ENCODE measurements at places on chromosomes 1 and 21.

- no peak for DNase-seq
Observed at GRCh38 chr1:41152622-41153044, 89.5 kb downstream of the SCMH1 start.

GRCh38 chr1:14156543-14156942, 441.9 kb upstream of the KAZN start:
- DNase-seq, result no peak

GRCh38 chr21:42321845-42322244, 6.6 kb upstream of the TFF3 start:
- no peak for DNase-seq

DNA sequence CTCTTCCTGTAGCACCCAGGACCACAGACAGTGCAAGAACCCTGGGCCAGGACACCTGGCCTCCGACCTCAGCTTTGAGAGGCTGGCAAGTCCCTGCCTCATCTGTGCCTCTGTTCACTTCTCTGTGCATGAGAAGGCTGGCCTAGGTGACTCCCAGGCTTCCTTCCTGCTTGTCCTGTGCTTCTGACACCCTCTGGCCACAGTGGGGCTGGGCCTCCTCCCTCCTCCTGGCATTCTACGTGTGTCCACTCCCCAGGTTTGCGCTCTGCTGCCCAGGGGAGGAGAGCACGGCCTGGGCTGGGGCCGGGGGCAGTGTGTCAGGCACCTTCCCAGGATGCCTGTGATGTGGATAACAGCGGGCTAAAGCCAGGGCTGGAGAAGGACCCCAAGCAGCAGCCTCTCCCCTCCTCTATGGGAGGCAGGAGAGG, 30.3 kb upstream of the PKP1 start:
- DNase-seq, result peak; percentile 58

GRCh38 chr1:116722016-116722838, 32.0 kb upstream of the CD2 start:
- no peak for DNase-seq

GRCh38 chr1:181985281-181985680, 76.2 kb downstream of the ZNF648 start:
- DNase-seq, result no peak

GRCh38 chr1:41498804-41499203, 14.3 kb upstream of the EDN2 start:
- DNase-seq, result no peak

DNA sequence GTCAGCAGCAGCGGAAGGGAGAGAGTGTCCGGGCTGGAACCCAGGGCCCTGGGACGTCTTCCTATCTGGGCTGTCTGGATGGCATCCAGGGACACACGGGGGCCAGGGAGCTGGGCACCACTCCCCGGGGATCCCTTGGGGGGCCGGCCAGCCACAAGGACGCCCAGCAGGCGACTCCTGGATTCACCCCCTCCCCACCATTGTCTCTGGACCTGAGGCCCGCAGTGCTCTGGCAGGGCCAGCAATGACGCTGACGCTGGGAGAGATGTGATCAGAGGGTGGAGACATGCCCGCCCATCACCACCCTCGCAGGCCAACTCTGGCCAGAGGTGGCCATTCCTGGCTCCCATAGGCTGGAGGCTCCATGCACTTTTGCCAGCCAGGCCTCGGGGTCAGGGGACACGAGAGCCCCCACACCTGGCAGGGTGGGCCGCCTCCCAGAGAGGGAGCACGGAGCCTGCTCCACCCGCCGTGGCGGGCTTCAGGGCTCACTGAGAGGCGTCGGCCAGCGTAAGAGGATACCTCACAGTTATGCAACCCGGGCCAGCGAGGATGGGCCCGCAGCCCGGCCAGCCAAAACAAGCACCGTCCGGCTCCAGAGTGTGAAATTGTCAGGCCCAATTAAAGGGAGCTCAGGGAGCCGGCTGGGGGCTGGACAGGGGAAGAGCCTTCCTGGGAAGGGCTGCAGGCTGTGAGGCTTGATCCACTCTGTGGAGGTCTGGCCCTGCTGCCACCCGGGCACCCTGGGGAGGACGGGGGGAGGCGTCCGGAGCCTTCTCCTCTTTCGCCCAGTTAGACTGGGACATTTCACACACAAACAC, 10.3 kb downstream of the ACTRT2 start:
- DNase-seq, result peak; percentile 64

DNA sequence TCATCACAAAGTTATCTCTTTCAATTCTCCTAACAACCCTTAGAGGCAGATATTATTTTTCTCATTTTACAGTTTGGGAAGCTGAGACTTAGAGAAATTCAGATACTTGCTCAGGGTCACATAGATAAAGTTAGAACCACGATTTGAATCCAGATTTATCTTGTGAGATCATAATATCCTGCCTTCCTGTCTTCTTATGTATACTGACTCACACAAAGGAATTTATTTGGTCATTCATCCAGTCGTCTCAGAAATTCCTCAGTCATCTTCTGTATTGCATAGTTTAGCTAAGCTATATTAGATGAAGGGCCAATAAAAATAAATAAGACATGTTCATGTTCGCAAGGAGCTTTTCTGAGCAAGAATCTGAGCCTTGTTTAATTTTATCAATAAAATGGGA, 35.8 kb upstream of the RUNX1 start:
- no peak for DNase-seq

- no peak for DNase-seq
Observed at GRCh38 chr1:54706419-54706818, 9.2 kb upstream of the TTC4 start.

DNA sequence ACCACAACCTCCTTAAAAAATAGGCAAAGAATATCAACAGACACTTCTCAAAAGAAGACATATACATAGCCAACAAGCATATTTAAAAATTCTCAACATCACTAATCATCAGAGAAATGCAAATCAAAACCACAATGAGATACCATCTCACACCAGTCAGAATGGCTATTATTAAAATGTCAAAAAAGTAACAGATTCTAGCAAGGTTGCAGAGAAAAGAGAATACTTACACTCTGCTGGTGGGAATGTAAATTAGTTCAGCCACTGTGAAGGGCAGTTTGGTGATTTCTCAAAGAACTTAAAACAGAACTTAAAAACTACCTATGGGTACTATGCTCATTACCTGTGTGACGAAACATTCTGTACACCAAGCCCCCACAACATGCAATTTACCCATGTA, 20.7 kb downstream of the CD1B start:
- no peak for DNase-seq

- DNase-seq, result no peak
Observed at GRCh38 chr1:51950701-51951100, 39.8 kb downstream of the RAB3B start.

DNA sequence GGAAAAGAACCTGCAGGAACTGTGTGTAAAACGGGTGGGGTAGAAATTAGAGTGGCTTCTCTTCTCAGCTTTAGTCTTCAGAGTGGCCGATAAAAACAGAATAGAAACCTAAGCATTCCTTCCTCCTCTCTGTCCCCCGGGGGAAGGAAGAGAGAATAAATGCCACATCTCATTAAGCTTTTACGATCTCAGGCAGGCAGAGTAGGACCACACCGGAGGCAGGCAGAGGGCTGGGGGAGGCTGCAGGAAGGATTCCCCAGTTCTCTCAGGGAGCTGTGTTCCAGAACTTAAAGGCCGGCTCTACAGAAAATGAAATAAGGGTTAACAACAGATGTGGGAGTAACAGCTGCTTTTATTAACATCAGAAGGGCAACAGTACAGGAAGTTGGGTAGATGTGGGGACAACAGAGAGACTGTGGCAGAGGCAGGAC, 24.5 kb upstream of the MEF2D start:
- no peak for DNase-seq

- DNase-seq, result no peak
Observed at GRCh38 chr1:14055442-14056223, 355.6 kb downstream of the PRDM2 start.

- DNase-seq, result no peak
Observed at GRCh38 chr1:69737527-69738185, 169.9 kb downstream of the LRRC7 start.

GRCh38 chr1:28067523-28068090, 20.8 kb downstream of the EYA3 start:
- DNase-seq, result no peak

DNA sequence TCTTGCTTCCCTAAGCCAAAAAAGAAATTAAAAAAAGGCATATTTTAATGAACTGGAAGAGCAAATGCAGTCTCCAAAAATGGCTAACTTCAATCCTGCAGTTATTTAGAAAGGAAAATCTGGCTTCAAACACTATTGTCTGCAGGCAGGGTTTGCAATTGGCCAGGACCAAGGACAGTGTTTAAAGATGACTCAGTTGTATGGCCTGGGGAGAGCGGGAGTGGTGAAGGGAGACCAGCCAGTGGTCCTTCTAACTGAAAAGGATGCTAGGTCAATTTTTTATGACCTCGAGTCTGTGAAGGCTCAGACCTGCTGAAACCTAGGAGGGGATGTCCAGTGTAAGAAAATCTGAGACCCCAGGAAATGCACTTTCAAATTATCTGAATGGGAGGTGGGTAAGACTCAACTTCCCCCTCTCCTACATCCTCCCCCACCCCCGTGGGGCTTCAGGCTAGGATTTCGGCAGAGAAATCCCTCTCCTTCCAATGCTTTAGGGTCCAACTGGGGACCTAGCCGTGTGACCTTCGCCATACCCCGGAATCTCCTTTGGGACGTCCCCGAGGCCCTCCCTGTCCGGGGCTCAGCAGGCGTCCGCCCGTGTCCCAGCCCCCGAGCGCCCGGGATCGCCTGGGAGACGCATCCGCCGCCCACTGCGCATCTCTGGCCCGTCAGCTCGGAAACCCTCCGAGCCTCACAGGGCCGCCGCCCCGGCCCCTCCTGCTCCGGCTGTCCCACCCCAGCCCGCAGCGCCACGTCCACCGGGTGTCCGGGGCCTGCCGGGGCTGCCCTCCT, 602 bp upstream of the RIMKLA start:
- DNase-seq, result peak; percentile 66

- no peak for DNase-seq
Observed at GRCh38 chr21:42892582-42892930, 553 bp upstream of the NDUFV3 start.

Measured in left forelimb (tissue), 1 donor.